HEK293T (cell line): ENCODE measurements at places on chromosomes 13 and 19.

DNA sequence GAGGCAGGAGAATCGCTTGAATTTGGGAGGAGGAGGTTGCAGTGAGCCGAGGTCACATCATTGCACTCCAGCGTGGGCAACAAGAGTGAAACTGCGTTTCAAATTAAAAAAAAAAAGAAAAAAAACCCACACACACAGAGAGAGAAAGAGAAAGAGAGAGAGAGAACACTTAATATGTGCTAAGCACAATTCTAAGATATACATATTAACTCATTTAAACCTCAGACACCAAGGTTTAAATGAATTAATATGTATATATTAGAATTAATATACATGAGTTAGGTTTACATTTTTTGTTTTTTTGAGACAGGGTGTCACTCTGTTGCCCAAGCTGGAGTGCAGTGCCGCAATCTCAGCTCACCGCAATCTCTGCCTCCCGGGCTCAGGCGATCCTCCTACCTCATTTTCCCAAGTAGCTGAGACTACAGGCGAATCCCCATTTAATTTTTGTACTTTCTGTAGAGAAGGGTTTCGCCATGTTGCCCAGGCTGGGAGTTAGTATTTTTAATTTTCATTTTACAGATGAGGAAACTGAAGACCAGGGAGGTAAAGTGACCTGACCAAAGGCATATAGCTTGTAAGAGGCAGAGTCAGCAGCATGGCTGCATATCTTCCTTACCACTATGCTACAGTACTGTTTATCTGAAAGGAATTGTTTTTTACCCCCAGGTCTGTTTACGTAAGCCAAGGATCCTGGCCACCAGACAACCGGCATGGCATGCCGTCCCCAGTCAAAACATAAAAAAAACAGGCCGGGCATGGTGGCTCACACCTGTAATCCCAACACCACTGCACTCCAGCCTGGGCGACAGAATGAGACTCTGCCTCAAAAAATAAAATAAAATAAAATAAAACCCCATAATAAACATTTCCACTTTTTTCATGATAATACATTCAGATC lies 2.3 kb downstream of the SYMPK start:
- no peak for DNase-seq

DNA sequence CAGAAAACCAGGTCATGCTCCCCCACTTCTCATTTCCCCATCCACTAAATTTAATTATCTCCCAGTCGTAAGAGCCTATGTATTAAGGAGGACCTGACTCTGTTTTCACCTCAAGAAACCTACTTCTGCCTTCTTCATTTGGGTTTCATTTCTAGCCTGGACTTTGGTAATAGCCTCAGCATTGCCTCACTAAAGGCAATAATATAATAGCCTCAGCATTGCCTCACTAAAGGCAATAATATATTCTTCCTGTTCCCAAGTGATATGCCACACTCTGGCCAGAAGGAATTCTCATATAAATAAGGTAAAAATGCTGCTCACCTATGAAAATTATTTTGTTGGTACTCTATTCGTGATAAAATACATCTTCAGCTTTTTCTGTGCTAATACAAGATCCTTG lies 993.9 kb downstream of the EFNB2 start:
- no peak for DNase-seq

GRCh38 chr19:11444059-11444458 lies 8.6 kb downstream of the PRKCSH start:
- DNase-seq = no peak

DNA sequence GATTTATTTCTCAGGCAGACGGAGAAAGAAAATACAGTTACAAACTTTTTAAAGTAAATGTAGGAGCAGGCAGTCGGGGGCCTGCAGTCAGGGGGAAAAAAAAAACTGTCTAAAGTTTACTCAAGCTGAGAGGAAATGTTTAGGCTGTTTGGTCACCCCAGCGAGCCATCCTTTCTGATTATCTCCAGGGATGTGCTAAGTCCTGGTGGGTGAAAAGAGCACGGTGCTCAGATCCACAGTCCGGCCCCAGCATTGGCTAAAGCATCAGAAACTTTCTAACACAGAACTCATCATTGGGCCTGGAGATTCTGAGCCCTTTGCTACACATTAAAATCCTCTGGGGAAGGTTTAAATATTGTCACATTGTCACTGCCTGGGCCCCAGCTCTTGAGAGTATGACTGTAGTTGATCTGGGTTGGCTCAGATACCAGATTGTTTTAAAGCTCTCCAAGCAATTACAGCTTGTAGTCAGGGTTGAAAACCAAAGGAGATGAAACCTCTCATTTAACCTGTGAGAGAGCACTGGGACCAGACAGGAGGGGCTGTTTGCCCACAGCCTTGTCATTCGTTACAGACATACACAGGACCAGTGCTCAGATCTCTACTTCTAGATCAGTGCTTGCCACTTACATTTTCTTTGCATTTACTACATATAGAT lies 131.1 kb upstream of the HTR2A start:
- DNase-seq = no peak

DNA sequence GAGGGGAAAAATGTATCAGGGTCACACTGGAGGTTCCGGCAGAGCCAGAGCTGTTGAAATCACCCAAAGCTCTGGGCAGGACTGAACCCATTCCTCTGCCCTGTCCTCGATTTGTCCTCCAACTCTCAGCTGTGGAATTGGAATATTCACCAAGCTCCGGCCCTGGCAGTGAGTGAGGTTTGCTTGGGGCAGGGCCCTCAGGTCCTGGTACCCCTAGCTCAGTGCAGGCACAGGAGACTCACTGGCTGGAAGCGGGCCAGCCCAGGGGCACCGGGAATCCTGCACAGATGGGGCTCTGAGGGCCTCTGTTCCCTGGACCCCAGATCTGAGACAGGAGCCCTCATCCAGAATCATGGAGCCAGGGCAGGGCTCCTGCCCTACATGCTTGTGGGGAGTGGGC lies 1322.3 kb downstream of the UQCRFS1 start:
- no peak for DNase-seq
